ENCODE measurements at places on chromosomes 5 and 9.

- no peak for DNase-seq
Observed at GRCh38 chr5:100110497-100110896, 424.7 kb upstream of the FAM174A start.

DNA sequence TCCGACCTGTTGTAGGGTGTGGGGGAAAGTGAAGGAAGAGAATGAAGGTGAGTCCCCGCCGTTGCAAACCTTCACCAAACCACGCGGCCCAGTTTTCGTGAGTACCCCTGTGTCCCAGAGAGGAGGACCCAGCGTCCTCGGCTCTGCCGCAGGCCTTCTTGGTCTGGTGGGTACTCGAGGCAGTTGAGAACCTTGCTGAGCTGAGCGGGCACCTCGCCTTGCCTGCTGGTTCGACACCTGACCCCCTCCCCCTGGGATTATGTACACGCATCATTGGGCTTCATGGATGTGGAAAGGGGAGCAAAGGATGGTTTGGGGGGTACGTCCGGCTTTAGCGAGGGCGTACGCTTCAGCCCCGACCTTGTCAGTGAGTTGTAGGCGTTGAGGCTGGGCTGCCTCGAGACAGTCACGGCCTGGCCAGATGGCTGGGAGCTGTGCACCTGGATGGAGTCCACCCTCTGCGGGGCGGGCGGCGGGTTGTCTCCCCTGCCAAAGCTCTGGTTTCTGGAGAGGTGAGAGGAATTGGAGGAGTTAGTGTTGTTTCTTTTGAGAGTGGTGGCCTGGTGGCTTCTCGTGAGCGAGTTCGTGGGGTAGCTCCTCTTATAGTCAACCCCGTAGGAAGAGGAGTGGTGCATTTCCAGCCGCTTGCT, 128.1 kb downstream of the SEMA6A start:
- DNase-seq = no peak

- DNase-seq = no peak
Observed at GRCh38 chr5:127810707-127811490, 107.7 kb downstream of the CCDC192 start.

DNA sequence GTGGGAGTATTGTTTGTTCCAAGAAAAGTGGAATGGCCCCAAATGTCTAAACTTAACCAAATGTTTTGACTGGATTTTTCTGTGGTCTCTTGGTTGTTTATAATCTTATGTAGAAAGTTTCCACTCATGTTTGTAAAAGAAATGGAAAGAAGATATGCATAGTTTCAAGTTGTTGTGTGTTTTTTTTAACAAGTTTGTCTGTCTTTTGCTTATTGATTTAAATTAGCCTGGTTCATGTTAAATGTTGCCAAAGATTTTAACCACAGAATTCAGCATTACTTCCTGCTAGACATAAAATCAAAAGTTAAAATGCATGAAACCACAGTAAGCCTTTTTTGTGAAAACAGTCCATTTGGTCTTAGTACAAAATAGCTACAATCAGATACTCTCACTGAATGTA, 14.0 kb downstream of the PPWD1 start:
- no peak for DNase-seq

- DNase-seq = no peak
Observed at GRCh38 chr5:136242611-136243010, 49.6 kb upstream of the SMIM32 start.

GRCh38 chr5:7983433-7983832, 114.5 kb downstream of the MTRR start:
- no peak for DNase-seq

DNA sequence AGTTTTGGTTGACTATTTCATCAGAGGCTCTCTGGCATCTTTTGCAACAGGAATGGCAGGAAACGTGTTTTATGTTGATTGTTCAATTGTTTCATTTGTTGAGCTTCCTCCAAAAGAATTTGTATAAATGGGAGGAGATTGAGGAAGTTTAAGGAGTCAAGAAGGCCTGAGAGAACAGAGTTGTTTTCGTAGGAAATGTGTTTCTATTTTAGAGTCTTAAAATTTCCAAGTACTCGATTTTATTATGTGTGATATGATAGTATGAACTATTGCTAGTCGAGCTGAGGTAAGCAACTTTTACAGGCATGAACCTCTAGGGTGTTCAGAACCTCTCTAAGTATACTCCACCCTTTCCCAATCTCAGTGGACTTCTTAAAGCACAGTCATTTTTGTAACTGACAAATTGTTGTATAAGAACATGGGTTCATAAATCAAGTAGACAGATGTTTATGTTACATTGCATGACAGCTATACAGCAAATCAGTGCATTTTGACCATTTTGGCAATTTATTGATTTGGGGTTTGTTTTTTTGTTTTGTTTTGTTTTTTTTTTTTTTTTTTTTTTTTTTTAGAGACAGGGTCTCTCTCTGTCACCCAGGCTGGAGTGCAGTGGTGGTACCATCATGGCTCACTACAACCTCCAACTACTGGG, 47.4 kb downstream of the POLK start:
- DNase-seq = no peak

- DNase-seq = no peak
Observed at GRCh38 chr9:72353455-72354116, 11.4 kb downstream of the ZFAND5 start.

GRCh38 chr5:62727861-62728260, 149.2 kb downstream of the LRRC70 start:
- no peak for DNase-seq

DNA sequence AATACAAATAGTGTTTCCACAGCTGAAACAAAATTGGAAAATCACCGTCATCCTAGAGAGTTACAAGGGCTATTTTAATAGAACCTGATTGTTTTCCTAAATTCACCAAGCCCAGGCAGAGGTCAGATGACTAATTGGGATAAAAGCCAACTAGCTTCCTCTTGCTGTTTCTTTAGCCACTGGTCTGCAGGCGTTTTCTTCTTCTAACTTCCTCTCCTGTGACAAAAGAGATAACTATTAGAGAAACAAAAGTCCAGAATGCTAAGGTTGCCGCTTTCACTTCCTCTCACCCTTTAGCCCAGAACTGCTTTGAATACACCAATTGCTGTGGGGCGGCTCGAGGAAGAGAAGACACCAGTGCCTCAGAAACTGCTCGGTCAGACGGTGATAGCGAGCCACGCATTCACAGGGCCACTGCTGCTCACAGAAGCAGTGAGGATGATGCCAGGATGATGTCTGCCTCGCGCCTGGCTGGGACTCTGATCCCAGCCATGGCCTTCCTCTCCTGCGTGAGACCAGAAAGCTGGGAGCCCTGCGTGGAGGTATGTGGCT, at the start of gene TLR4:
Gene TLR4 (plus strand): TSS at position 380 of the 552 bp plus-strand sequence. CDS start 70 bp downstream, at position 450.
- DNase-seq = peak; percentile 40

DNA sequence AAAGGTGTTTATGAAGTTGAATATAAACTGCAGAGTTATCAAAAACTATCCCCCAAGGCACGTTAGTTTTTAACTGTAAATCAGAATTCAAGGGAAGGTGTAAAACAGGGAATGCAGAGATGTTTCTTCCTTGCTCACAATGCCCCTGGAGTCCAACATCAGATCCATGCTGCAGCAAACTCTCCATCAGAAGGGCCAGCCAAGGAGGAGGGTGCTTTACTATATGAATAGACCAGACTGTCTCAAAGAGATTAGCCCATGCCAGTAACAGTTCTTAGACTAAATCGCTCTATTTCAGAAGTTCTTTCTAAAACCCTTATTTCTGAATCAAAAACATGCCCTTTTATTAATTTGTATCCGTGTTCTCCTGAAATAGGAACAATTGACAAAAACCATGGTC, 362.8 kb upstream of the RPS23 start:
- no peak for DNase-seq

GRCh38 chr9:99171225-99172123, 50.3 kb downstream of the ALG2 start:
- DNase-seq = no peak

DNA sequence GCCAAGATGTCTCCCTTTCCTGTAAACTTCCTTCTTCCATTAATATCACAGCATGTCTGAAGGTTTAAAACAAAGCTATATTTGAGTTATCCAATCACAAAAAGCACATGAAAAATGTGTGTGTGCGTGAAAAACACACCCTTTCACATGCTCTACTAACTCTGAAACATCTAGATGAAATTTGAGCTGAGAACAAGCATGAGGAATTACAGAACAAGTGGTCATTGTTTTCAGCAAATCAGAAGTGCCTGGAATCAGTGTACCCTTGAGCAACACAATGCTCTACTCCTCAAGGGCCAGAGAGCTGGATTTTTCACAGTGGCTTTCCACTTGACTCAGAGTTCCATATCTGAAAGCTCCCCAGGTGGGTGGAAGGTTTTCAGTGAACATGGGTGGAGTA, 255.9 kb downstream of the PSAT1 start:
- no peak for DNase-seq

- no peak for DNase-seq
Observed at GRCh38 chr5:50302815-50303490, 138.1 kb downstream of the EMB start.

- no peak for DNase-seq
Observed at GRCh38 chr9:87898151-87898550, 15.5 kb downstream of the SPATA31E1 start.

DNA sequence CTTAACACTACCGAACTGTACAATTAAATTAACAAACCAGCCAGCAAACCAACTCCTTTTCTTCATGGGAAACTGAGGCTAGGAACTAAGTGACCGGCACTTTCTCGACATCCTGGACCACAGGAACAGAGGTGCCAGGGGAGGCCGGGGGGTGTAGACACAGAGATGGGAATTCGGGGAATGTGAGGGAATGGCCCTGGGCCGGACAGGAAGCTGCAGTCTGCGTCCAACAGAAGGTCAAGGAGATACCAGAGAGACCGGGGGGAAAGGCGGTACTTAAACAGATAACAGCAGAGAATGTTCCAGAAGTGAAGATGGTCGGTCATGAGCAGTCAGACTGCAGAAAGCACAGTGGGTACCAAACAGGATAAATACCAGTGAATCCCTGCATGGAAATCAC, 40.3 kb downstream of the DBH start:
- DNase-seq = no peak

- no peak for DNase-seq
Observed at GRCh38 chr9:14423815-14424261, 109.9 kb upstream of the NFIB start.

- no peak for DNase-seq
Observed at GRCh38 chr5:153672347-153673090, 182.0 kb downstream of the GRIA1 start.

GRCh38 chr9:95457769-95458168, 59.0 kb downstream of the PTCH1 start:
- DNase-seq = no peak

DNA sequence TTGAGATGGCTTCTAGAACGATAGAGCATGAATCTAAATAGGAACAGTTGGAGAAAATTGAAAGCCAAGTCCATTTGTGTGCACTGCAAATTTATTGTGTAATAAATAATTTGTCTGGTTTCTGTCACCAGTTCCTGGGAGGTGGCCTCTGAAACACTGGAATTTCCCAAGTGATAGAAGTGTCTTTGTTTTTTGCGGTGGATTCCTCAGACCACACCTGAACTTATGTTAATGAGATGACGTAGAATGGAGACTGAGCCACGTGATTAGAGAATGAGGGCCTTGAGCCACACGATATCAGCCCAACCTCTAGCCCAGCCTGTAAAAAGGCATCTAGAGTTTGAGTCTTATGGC, 105.1 kb downstream of the MSX2 start:
- DNase-seq = no peak

GRCh38 chr5:151571270-151572173, 19.6 kb downstream of the FAT2 start:
- no peak for DNase-seq

- no peak for DNase-seq
Observed at GRCh38 chr9:100324594-100325200, 28.0 kb downstream of the TEX10 start.

GRCh38 chr5:57613741-57614140, 131.1 kb upstream of the ACTBL2 start:
- DNase-seq = no peak

DNA sequence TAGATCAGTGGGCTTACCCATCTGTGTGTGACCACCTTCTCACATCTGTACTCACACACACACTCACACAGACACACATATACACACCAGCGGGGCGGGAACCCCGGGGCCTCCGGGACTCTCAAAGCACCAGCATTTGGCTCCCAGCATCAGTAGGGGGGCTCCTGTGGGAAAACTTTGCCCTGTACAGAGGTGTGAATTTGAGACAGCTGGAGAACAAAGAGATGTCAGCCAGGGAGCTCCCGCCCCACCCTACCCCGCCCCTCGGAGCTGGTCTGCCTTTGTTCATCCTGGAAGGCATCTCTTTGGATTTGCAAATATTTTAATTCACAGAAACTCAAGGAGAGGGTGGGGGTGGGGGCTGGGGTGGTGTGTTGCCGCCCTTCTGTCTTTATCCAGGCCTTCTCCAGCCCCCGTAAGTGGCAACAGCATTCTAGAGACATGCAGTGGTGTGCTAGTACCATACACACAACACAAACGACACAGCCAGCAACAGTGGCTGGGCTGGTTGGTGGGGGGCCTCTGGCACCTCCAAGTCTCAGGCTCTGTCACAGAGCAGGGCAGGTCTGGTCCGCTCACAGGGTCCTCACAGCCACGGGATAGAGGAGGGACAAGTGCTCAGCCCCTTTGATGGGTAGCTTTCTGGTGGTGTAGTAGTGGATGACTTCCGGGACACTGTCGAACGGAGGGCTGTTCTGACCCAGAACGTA, 15.5 kb upstream of the SLC25A51 start:
- DNase-seq = no peak

DNA sequence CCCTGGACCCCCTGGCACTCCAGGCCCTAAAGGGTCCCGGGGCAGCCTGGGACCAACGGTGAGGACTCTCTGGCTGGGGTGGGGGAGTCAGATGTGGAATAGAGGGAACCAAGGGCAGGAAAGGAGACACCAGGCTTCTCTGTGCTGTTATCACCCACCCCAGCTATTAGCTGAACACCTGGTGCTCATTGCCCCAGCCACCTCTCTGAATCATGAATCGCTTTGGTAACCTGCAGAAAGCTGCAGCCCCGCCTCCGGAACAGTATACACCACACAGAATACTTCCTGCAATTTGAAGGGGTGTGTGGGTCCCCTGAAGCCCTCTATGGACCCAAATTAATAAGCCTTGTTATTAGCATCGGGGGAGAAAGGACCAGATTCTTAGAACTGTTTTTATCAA, 40.4 kb upstream of the ORM1 start:
- DNase-seq = no peak

DNA sequence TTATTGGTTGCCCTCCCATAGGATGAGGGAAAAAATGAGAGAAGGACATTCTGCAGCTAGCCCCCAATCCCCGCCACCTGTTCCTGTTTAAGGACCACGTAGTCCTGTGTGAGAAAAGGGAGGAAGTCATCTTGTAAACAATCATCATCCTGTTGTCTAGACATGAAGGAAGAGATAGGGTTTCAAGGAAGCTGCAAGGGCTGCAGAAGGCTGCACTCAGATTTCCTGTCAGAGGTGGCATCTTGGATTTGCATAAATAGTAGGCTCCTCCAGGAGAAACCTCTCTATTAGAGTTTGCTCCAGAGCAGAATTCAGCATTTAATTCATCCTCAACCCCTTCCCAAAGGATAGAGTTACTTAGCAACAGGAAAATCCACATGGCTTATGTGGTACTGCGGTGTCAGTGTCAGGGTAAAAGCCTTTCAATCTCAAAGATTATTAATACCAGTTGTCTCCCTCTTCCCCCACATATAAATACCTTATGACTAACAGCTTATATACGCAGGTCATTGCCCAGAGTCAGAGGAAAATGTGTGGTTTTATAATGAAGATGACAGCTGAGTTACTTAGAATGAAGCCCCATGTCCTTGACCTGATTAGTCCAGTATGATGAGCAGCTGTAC, 4.6 kb upstream of the DNAJC18 start:
- no peak for DNase-seq

All from GM18507 (cell line).